ENCODE measurements at places on chromosomes 16 and 17. TPM values are rescaled to one million over a fixed set of nuclear protein-coding genes. Genes with fewer than 3 reads are reported as not detected.

The TM4SF5 gene
- not detected for total RNA-seq

The SOST gene
- total RNA-seq, result not detected

The POLR3E gene
- 71.1 TPM for total RNA-seq

The IQCK gene
- total RNA-seq, result 5.4 TPM

The HCRT gene
- total RNA-seq, result not detected

- no peaks in the 10 kb centered on the region for H3K4me1 ChIP-seq
- H3K27me3 ChIP-seq, result peaks cover 60% of the 10 kb centered on the region
- no peaks in the 10 kb centered on the region for H3K36me3 ChIP-seq
- H3K27ac ChIP-seq, result no peak overlapping the region
Measured at GRCh38 chr17:46908068-46908737, 14.8 kb upstream of the GOSR2 start.

DNA sequence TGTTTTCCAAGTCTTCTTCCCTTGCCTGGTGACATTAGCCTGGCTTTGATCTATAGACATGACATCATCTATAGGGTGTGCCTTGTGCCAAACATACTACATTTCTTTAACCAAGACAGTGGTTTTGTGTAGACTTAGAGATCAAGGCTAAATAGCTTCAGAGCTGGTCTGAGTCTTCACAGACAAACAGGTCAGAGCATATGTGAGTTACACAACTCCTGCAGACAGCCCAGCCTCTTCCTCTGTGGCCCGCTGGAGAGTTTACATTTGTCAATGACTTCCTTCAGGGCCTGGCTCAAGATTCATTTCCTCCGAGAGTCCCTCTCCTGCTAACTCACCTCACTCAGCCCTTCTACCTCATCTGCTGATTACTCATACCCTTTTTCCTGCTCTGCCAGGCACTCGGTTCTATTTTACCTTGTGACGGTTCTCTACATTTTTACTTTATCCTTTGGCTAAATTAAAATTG is 73.1 kb upstream of the TANC2 start:
- no peaks in the 10 kb centered on the region for H3K27me3 ChIP-seq
- peaks cover 4% of the 10 kb centered on the region for H3K4me1 ChIP-seq
- DNase-seq, result peak; percentile 93
- peak overlapping the region; percentile 6 for H3K27ac ChIP-seq

GRCh38 chr17:2688351-2689342 is 22.9 kb downstream of the CLUH start:
- peaks cover 6% of the 10 kb centered on the region for H3K4me1 ChIP-seq
- peaks cover 23% of the 10 kb centered on the region for H3K36me3 ChIP-seq
- no peak for DNase-seq
- H3K27ac ChIP-seq, result no peak overlapping the region
- H3K4me3 ChIP-seq, result no peak overlapping the region

DNA sequence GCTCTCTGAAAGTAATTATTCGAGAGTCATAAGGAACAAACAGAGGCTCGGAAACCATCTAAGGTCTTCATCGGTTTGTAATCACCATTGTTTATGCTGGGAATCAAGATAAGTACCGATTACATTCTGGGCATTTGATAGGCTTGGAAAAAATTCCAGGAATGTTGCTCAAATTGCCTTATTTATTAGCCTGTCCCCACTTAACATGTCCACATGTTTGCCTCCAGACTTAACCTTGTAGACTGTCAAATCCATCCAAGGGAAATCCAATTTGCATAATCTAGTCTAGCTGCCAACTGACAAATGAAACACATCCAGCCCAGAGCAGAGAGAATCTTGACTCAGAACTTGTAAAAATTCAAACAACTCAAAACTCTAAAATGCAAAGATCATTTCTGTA is 51.3 kb upstream of the TMC5 start:
- H3K4me3 ChIP-seq, result no peak overlapping the region
- no peaks in the 10 kb centered on the region for H3K4me1 ChIP-seq
- H3K27ac ChIP-seq, result no peak overlapping the region
- no peak for DNase-seq

DNA sequence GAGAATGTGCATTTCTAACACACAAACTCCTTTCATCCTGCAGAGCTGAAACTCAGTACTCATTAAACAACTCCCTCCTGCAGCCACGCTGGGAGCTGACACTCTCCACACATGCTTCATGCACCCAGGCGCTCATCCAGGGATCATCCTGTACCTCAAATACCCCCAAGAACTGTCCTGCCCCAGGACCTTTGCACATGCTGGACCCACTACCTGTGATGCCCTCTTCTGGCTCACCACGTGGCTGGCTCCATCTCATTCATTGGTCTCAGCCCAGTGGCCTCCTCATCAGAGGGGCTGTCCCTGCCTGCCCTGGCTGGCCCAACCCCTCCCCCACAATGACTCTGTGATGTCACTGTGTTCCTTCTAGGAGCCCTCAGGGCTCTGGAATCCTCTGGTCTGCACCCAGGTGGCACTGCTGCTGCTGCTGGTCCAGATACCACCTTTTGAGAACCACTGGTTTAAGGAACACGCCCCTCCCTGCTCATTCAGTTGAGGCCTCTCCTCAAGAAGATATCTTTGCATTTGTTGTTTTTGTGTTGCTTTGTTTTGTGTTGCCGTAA is 160.9 kb upstream of the FOXF1 start:
- H3K27ac ChIP-seq, result peak overlapping the region; percentile 67
- DNase-seq, result no peak
- no peaks in the 10 kb centered on the region for H3K36me3 ChIP-seq
